CD4-positive, alpha-beta T cell treated with Interleukin-2 at 100 ng/mL for 4 hours (primary cell): ENCODE measurements at places on chromosomes 2 and 18.

DNA sequence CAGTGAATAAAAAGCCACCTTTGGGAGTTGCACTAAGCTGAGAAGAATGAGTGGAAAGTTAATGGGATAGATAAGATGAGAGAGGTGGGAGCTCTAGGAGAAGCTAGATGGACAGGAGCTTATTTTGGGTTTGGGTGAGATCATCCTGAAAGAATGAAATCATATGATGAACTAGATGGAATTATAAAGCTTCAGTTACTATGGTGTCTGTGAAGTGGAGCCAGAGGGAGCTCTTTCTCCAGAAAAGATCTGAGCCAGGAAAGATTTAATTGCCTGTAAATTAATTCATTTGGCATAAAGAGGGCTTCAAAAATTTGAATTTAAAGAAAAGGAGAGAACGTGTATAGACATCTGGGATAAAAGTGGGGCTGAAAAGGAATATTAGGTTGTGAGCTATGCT lies 10.3 kb downstream of the DNAH6 start:
- no peak for DNase-seq

DNA sequence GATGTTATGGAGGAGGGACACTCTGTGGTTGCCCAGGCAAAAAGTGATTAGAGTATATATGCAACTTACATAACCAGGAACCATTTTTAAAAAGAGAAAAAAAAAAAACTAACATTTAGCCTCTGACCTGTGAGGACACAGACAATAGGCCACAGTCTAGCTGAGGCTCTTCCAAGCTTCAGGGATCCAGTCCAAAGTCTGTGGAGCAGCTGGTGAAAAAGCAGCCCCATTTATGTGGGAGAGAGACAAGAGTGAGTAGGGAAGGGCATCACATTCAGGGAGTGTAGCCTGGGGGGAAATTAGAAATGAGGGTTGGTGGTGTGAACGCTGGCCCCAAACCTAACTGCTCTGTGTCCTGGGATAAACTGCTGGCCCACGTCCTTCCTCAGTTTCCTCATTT lies 122.8 kb downstream of the MYO5B start:
- DNase-seq: no peak

- peak; percentile 66 for DNase-seq
These were observed 1.2 kb downstream of the ZFP36L2 start for GRCh38 chr2:43225093-43225787.

DNA sequence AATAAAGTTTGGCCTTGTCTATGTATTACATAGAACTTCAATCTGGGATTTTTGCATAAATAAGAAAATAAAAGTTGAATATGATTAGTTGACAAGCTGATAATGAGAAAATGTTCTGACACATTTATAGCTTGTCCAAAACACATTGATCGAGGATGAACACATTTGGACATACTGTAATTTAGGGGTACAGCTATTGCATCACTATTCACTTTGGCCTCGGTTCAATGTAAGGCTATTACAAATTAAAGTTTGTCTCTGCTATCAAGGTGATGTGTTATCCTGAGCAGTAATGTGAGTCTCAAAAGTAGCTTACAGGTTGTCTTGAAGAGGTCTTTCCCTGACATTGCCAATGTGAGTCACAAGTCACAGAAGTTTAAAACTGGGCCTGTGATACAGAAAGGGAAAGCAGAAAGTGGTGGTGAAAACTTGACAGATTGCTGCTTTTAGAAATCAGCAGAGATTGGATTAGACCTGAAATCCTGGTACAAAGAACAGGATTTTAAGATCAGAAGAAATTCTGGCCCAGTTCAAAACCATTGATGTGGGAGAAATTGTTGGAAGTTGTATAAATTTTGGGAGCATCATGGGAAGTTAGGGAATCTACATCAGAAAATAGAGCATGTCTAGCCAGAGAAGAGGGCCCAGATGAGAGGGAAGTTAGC lies 674.1 kb downstream of the NYAP2 start:
- DNase-seq: no peak

- no peak for DNase-seq
These were observed 27.1 kb upstream of the FZD5 start for GRCh38 chr2:207796585-207797350.

DNA sequence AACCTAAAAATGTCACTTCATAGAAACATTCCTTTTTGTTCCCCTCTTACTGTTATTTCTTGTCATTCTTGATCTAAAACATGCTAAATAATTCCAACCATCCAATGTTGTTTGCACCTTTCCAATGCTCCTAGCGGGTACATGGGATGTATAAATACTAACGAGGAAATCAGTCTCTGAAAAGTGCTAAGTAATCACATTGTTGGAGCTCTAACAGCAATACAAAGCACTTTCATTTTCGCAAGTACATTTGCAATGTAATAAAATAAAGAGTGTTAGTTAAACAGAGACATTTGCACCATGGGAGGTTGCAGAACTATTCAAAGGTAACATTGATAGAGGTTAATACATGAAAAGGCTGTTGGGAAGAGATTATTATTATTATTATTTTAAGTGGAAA lies 286.2 kb upstream of the ACVR2A start:
- DNase-seq: no peak

DNA sequence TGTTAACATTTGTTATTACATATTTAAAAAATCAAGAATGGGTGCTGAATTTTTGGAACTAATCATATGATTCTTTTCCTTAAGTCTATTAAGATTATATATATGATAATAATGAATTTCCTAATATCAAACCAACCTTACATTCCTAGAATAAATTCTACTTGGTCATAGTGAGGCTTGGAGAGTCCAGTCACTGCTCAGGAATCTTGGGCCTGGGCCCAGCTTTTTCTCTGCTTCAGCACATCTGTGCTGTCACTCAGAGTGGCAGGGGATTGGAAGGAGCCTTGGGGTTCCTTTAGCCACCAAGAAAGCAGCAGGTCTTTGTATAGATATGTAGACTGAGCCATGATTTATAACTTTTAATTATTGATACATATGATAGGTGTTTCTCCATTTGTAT lies 19.9 kb upstream of the ZAP70 start:
- no peak for DNase-seq

DNA sequence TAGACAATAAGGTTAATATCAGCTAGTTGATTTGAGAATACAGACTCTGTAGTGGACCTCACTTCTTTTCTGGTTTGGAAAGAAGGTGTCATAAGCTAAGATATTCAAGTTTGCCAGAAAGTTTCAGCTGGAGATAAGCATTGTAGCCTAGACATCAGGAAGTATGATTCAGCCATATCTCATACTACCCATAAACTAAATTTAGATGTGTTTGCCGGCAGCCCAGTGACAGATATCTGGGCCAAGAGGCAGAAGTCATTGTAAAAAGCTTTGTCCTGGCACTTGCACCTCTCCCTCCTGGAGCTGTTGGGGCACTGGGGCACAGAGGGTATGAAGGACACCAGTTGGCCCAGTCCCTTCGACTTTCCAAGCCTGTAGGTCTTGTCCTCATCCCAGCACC lies 128.0 kb downstream of the EPHA4 start:
- no peak for DNase-seq

DNA sequence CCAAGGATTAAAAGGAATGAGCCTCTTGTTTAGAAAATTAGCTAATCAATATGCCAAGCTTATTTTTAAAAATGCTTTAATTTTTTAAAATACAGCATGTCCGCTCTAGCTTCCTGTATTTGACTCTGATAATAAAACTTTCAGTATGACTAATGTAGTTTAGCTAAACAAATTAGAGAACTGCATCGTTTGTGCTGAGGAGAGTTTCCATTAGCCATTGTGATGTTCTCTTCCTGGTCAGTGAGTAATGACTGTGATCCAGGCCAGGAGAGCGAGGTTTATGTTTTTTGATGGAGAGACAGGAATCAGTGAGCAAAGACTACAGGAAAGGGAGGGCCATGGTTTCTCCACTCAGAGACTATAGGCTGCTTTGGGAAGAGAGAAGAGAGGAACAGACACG lies 237.2 kb upstream of the ETAA1 start:
- DNase-seq: no peak

DNA sequence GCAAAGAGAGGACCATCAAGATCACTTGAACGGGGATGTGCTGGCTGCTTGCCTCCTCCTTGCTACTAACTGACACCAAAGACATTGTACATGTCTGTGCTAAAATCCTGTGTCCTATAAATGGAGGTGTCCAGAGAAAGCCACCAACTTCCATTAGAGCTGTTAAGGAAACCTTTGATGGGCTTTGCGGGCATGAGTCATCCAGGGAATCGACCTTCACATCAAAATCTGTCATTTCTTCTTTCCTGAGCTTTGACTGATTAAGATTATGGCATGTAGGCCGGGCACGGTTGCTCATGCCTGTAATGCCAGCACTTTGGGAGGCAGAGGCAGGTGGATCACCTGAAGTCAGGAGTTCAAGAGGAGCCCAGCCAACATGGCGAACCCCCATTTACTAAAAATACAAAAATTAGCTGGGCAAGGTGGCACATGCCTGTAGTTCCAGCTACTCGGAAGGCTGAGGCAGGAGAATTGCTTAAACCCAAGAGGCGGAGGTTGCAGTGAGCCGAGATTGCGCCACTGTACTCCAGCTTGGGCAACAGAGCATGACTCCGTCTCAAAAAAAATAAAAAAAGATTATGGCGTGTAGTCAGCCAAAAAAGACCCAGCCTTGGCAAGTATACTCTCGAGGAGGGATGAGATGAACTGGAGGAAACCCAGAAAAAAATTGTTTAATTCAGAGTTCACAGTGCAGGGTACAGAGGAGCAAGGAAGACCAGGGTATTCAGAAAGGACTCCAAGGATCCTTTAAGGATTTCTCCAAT lies 115.8 kb downstream of the CABLES1 start:
- DNase-seq: no peak

- no peak for DNase-seq
These were observed 55.9 kb downstream of the COPS8 start for GRCh38 chr2:237141571-237142051.

DNA sequence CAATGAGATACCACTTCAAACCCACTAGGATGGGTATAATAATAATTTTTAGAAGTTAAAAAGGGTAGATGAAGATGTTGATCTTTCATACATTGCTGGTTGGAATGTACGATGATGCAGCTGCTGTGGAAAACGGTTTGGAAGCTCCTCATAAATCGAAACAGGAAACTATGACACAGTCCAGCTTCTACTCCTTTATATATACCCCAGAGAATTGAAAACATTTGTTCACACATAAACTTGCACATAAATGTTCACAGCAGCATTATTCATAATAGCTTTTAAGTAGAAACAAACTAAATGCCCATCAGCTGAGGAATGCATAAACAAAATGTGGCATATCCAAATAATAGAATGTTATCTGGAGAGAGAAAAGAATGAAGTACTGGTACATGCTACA lies 95.0 kb downstream of the STRADB start:
- DNase-seq: no peak

DNA sequence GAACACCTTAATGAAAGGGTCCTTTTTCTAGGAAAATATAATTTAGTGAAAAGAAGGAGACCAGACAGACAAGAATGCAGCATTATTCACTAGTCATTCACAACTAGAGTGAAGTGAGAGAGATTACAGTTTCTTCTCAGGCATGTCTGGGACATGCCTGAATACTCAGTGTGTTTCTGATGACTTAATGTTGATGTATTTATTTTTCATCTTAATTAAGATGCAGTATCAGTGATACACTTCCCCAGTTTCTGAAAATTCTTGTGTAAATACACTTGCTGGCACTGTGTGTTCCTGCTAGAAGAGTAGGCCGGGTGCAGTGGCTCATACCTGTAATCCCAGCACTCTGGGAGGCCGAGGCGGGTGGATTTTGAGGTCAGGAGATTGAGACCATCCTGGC lies 143.6 kb downstream of the MYO3B start:
- no peak for DNase-seq

GRCh38 chr2:59223742-59224141 lies 982.6 kb upstream of the FANCL start:
- no peak for DNase-seq

GRCh38 chr18:35132021-35132902 lies 91.0 kb downstream of the MAPRE2 start:
- DNase-seq: no peak

- no peak for DNase-seq
These were observed 32.3 kb upstream of the OLA1 start for GRCh38 chr2:174280596-174280995.

- no peak for DNase-seq
These were observed 136.7 kb upstream of the CDH2 start for GRCh38 chr18:28313602-28314001.

DNA sequence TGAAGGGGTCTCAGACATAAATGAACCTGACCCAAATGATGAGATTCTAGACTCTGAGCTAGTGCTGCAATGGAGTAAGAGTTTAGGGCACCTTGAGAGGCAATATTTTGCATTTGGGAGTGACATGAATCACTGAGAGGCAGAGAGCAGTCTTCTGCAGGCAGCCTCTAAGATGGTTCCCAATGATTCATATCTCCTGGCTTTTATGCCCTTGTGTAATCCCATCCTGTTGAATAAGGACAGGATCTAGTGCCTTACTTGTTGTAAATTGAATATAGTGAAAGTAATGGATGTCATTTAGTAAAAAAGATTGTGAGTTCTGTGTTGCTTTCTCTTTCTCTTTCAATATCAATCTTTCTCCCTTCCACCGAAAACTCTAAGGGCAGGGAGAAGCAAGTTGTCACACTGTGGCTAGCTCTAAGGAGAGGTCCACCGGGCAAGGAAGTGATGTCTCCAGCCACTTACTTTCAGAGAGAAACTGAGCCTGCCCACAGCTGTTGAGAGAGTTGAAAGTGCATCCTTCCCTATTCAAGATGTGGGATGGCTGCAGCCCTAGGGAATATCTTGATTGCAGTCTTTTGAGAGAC lies 144.7 kb downstream of the TRIB2 start:
- DNase-seq: no peak

GRCh38 chr18:2515908-2516625 lies 55.2 kb downstream of the METTL4 start:
- DNase-seq: peak; percentile 13

- DNase-seq: no peak
These were observed 6.2 kb downstream of the VWA3B start for GRCh38 chr2:98093146-98093545.

DNA sequence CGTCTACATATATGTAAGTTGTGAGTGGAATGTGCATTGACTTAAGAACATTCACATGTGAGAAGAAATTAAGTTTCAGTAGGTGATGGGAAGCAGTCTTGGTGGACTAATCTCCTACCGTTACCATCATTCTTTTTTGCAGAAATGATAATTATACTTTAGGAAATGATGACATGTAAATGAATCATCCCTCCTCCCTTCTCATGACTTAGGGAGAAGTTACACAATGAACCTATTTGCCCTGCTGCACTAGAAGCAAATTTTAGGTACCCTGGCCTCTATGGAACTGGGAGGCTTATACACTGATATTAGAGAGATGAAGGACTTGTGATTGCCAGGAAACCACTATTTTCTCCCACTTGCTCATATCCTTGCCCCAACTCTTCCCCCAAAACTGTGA lies 214.2 kb downstream of the CALCRL start:
- no peak for DNase-seq

DNA sequence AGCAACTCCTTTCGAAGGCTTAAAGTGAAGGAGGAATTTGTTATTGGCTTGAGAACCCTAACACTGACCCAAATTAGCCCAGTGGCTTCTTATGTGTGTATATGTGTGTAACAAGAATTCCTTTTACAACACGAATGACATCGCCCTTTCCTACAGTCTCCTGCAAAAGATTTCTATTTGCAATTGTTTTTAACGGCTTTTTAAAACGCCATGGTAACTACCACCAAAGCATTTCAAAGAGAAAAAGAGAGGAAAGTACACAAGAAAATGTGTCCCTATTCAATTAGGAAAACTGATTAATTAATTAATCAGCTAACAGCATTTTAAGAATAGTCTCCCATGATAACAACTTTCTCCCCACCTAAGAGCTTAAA lies 58.1 kb downstream of the PAX3 start:
- no peak for DNase-seq

GRCh38 chr2:228329282-228329681 lies 147.8 kb upstream of the SPHKAP start:
- no peak for DNase-seq
